SJCRH30 (cell line): ENCODE measurements at places on chromosomes 4 and X. TPM values are rescaled to one million over a fixed set of nuclear protein-coding genes. Genes with fewer than 3 reads are reported as not detected.

- H3K4me1 ChIP-seq = peaks cover 9% of the 10 kb centered on the region
- DNase-seq = no peak
- no peaks in the 10 kb centered on the region for H3K27me3 ChIP-seq
- H3K4me3 ChIP-seq = no peak overlapping the region
- no peak overlapping the region for H3K27ac ChIP-seq
Observed at GRCh38 chr4:79315891-79316290, 10.0 kb downstream of the NAA11 start.

- no peaks in the 10 kb centered on the region for H3K27me3 ChIP-seq
- H3K36me3 ChIP-seq = no peaks in the 10 kb centered on the region
- no peak for DNase-seq
- H3K4me3 ChIP-seq = no peak overlapping the region
Observed at GRCh38 chr4:138428611-138429010, 186.5 kb upstream of the SLC7A11 start.

- H3K36me3 ChIP-seq = no peaks in the 10 kb centered on the region
- H3K4me1 ChIP-seq = no peaks in the 10 kb centered on the region
- no peak for DNase-seq
- H3K27ac ChIP-seq = no peak overlapping the region
- H3K4me3 ChIP-seq = no peak overlapping the region
- H3K27me3 ChIP-seq = no peaks in the 10 kb centered on the region
Observed at GRCh38 chr4:129972257-129972656, 876.3 kb downstream of the C4orf33 start.

DNA sequence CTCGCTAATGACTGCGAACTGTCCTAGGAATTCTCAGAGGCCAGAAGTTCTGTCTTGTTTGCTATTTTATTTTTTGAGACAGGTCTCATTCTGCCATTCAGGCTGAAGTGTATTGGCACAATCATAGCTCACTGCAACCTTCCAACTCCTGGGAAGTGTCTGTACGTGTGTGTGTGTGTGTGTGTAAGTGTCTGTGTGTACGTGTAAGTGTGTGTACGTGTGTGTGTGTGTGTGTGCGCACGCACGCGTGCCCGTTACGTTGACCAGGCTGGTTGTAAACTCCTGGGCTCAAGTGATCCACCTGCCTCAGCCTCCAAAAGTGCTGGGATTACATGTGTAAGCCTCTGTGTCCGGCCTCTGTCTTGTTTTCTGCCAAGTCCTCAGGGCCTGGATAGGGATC is 10.4 kb upstream of the CDK16 start:
- H3K27ac ChIP-seq = no peak overlapping the region
- no peaks in the 10 kb centered on the region for H3K4me1 ChIP-seq
- no peak for DNase-seq
- no peaks in the 10 kb centered on the region for H3K27me3 ChIP-seq

GRCh38 chrX:153434801-153435200 is 11.1 kb downstream of the TREX2 start:
- no peak overlapping the region for H3K27ac ChIP-seq
- H3K4me1 ChIP-seq = no peaks in the 10 kb centered on the region
- no peaks in the 10 kb centered on the region for H3K27me3 ChIP-seq
- DNase-seq = no peak
- H3K36me3 ChIP-seq = no peaks in the 10 kb centered on the region
- no peak overlapping the region for H3K4me3 ChIP-seq

GRCh38 chrX:38578167-38578566 is 16.8 kb downstream of the TSPAN7 start:
- no peak overlapping the region for H3K4me3 ChIP-seq
- H3K4me1 ChIP-seq = no peaks in the 10 kb centered on the region
- no peaks in the 10 kb centered on the region for H3K27me3 ChIP-seq
- no peak for DNase-seq
- no peaks in the 10 kb centered on the region for H3K36me3 ChIP-seq

GRCh38 chrX:129797251-129797906 is 17.6 kb downstream of the SASH3 start:
- H3K4me3 ChIP-seq = no peak overlapping the region
- H3K36me3 ChIP-seq = no peaks in the 10 kb centered on the region
- no peaks in the 10 kb centered on the region for H3K4me1 ChIP-seq
- DNase-seq = no peak

DNA sequence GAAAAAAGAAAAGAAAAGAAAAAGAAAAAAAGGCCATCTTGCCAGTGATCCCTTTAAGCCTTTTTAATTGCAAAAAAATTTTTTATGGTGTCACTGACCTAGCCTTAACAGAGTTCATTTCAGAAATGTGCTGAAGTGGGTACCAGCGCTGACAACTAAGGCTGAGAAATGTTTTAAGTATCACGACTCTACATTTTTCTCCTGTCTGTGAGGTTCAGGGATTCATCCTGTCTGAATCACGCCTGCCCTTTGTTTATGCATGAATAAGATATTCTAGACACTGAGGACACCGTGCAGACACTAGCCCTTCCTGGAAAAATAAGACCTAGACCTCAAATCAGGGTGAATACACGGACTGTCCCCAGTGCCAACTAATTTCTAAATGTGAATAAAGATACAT is 154.4 kb upstream of the NOCT start:
- H3K4me1 ChIP-seq = 0 out of 2 replicates have a peak, but pooled peaks cover 4% of the 10 kb centered on the region
- no peaks in the 10 kb centered on the region for H3K27me3 ChIP-seq
- no peaks in the 10 kb centered on the region for H3K36me3 ChIP-seq
- no peak overlapping the region for H3K4me3 ChIP-seq

DNA sequence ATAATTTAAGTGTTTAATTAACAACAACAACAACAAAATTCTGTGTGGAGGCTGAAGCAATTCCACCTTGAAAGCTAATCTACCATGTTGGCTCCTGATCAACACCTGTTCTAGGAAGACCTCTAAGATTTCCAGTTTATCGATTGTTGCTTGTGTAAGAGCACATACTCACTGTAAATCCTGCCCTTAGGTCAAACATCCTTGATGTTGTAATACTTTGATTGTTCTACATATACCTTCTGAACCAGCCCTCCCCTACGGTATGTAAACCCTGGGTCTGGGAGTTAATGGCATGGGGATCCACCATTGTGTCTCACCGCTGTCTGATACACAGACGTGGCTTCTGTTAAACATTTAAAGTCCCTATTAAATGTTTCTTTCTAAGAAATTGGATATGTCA is 73.2 kb downstream of the RASL11B start:
- H3K27ac ChIP-seq = no peak overlapping the region
- no peaks in the 10 kb centered on the region for H3K36me3 ChIP-seq
- no peak overlapping the region for H3K4me3 ChIP-seq
- peaks cover 32% of the 10 kb centered on the region for H3K4me1 ChIP-seq

DNA sequence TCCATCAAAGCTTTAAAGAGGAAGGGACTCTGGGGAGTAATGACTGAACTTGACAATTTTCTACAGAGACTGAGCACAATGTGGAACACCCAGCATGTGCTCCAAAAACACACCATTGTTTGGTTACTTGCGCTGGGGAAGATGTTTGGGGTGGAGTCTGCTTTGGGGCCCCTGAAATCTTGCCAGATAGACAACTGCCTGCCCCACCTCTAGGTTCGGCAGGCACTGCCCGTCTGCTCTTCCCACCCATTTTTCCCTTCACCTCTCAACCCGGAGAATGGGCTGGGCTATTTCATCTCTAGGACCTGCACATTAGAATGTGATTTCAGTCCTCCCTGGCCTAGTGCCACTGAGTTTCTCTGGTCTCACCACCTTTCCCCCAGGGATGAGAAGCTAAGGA is 41.9 kb downstream of the TSC22D3 start:
- no peak overlapping the region for H3K27ac ChIP-seq
- peaks cover 8% of the 10 kb centered on the region; the same call in 1 of the 2 replicates for H3K4me1 ChIP-seq
- H3K36me3 ChIP-seq = no peaks in the 10 kb centered on the region
- H3K4me3 ChIP-seq = no peak overlapping the region

- no peak for DNase-seq
- H3K4me1 ChIP-seq = no peaks in the 10 kb centered on the region
- no peaks in the 10 kb centered on the region for H3K36me3 ChIP-seq
- H3K27ac ChIP-seq = no peak overlapping the region
Observed at GRCh38 chr4:32748498-32748897, 2028.3 kb downstream of the PCDH7 start.

DNA sequence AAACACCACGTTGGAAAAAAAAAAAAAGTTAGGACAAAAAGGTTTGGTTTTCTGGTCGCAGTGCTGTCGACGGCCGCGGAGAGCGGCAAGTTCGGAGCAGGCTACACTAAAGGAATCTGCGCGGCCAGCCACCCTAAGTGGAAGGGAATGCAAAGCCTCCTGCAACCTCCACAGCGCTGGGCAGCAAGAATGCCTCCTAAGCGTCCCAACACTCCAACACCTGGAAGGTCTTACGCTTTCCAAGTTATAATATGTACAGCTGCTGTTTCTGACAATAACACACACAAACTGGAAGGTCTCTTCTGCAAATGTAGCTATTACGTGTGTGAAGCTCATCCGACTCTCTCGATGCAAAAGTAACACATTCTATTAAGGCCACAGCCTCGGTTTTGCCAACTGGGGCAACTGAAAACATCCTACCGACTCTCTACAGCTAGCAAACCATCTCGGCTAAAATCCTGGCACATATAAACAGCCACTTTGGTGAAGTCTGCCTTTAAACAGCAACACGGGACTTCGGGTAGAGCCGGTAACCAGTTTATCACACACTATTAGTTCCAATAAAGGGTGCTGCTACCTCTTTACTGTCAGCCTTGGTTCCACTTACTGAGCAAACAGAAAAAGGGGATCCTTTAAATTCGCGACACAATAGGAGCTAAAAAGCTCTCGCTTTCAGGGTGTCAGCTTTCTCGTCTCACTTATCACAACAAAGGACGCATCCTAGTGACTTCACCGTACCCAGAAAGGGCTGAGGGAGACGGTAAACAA is 895 bp downstream of the SMIM14 start:
- no peaks in the 10 kb centered on the region for H3K4me1 ChIP-seq
- no peaks in the 10 kb centered on the region for H3K27me3 ChIP-seq
- DNase-seq = peak; percentile 77
- peak overlapping the region; percentile 83 for H3K27ac ChIP-seq

DNA sequence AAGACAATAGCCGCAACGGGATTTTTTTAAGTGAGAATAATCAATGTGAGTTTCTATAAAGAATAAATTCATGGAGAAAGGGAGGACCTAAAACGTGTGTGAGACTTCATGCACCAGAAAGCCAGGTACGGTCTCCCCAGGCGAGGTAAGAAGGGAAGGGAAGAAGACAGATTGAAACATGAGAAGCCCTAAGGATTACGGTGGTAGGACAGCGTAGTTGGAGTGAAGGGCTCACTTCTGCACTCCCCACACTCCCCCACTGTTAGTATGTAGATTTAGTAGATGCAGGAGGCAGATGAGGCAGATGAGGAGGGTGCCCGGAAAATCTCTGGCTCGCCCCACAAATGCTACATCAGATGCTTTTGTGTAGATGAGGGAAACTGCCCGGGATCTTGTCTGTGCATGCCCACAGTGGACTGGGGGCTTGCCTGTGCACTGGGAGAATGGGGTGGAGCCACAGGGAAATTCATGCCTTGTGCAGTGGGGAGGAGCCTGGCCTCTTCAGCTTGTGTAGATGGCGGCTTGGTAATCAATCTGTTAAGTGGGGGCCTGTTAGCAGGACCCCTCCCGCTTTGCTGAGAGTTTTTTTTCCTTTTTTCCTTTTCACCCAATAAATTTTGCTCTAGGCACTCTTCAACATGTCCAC is 1544.5 kb upstream of the TENM3 start:
- peaks cover 11% of the 10 kb centered on the region for H3K4me1 ChIP-seq
- no peak for DNase-seq
- H3K36me3 ChIP-seq = no peaks in the 10 kb centered on the region
- H3K4me3 ChIP-seq = no peak overlapping the region

The EDA gene
- total RNA-seq = 0.71 and 1.6 TPM in 2 replicates

The DMRTC1B gene
- total RNA-seq = not detected in 2 replicates

The IGFBP7 gene
- 1.8 and 2.3 TPM in 2 replicates for total RNA-seq

The DNAAF6 gene
- not detected in 2 replicates for total RNA-seq

The IQCM gene
- total RNA-seq = not detected in 2 replicates

The GIMD1 gene
- total RNA-seq = not detected in 2 replicates
